Inflammatory macrophage (primary cell): ENCODE measurements at places on chromosomes 2 and 18.
A peak's percentile ranks its signal among the peaks of the same experiment; 100 is the strongest.

DNA sequence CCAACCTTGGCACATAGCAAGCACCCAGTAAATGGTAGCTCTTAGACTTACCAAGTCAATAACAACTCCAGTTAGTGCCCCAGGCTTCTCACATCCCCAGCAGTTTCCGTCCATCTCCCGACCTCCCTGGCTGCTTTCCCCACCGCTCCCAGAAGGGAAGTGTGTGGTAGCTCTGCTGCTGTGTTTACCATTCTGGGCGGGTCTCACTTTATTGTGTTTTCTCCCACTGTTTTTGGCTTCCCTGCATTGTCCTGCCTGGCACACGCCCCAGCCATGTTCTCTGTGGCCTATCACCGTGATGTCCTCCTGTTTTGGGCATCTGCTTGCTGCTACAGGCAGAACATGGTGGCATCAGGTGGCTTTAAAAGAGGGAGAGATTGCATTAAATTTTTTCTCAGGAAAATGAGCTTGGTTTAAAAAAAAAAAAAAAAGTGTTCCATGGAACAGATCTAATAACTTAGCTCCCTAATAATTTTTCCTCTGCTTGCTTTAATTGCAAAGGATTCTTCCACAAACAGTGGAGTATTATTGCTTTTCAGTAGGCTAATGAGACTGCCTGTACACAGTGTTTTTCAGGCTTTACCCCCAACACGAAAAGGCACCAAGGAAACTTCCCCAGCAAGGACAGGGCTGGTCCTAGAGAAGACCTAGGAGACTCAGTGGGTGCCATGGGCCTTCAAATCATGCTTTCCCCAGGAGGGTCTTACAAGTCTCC, 8.0 kb upstream of the COX7A2L start:
- DNase-seq = no peak

- no peak for DNase-seq
Measured at GRCh38 chr18:63205791-63206252, 113.7 kb downstream of the BCL2 start.

GRCh38 chr18:77343846-77344510, 94.3 kb downstream of the GALR1 start:
- no peak for DNase-seq

GRCh38 chr2:119111115-119111975, 47.2 kb downstream of the C1QL2 start:
- DNase-seq = peak; percentile 8

GRCh38 chr2:72743481-72743880, 82.4 kb downstream of the EXOC6B start:
- DNase-seq = no peak

DNA sequence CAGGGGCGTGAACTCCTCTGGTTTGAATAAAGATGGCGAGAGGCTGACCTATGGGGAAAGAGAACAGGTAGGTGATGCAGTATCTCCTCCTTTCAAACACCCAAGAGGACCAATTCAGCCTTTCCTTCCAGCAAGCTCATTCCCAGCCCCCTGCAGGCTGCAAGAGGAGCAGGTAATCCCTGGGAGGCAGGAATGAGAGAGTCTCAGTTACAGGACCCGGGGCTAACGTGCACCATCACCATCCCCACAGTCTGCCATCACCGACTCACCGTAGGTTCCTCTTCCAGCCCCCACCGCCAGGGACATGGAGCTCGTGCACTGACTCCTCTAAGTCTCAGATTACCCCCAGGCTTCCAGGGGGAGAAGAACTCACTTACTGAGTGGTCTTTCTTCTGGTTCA, 26.7 kb downstream of the XDH start:
- DNase-seq = no peak

GRCh38 chr2:222494104-222494739, 69.9 kb downstream of the SGPP2 start:
- DNase-seq = no peak

DNA sequence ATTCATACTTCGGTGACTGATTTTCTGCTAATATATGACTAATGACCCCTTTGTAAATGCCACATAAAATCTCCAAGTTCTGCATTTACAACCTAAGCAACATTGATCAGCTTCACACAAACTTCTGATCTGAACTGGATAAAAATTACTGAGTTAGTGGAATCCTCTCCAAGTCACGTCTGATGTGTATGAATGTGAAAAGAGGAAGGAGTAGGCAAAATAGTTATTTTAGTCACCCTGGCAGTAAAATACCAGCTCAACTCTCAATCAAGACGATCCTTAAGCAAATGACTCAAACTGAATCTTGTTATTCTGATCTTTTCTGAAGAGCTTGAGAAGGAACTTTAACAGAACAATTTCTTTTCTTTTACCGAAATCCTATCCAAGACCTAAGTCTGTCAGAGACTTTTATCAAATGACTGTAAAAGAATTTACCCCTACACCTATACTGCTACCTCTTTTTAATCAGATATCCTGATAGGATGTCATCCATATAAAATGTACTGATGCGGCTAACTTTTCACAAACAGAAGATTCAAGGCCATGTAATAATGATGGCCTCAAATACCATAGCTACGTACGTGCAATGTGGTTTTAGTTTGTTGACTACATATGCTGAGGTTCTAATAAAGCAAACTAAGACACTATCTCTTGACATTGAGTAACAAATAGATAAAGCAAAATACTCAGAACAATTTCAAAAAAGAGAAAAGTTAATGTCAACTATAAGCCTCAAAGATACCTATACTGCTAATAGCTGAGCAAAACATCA, 23.7 kb downstream of the CUL3 start:
- DNase-seq = peak; percentile 25

GRCh38 chr2:241808051-241808720, 807 bp upstream of the NEU4 start:
- no peak for DNase-seq

DNA sequence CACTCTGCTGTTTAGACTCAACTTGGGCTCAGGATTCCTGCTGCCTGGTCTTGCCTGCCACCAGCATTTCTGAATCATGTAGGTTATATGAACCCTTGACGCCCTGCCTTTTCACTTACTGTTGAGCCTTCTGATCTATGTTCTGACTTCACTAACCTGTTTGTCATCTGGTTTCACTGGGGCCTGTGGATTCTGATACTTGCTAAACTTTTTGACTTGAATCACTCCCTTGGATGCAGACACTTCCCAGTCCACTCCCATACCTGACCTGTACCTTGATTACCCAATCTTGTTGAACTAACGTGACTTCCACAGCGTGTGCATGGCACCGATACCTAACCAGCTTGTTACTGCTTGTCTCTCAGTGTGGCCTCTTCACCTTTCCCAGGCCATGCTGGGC, 35.6 kb upstream of the SPAG16 start:
- no peak for DNase-seq
